ENCODE measurements at places on chromosomes 2 and 18. TPM values are rescaled to one million over a fixed set of nuclear protein-coding genes. Genes with fewer than 3 reads are reported as not detected.

DNA sequence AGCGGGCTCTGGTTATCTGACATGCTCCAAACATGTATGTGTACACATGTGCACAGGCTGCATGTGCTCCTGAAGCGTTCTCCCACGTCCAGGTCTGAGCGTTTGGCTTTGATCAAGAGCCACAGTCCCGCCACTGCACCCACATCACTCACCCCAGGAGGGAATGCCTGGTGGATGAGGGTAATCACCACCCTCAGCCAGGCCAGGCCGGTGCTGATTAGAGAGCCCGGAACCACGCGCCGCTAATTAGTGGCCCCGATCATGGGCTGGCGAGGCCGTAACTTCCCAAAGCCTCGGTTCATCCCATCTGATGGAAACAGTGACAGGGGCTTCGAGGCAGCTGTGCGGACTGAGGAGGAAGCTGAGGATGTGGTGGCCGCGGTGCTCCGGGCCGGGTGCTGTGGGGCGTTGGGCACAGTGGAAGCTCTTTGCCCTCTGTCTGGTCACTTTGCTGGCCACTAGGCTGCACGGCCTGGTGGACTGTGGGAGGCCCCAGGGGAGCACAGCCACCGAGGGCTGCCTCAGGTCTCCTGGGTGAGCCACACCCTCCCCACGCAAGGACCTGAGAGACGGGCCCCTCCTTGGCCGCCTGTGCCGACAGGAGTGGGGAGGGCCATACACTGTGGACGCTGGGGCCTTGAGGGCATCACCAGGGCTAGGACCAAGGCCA is 219.4 kb downstream of the TWIST2 start:
- no peak for DNase-seq
- no peaks in the 10 kb centered on the region for H3K4me1 ChIP-seq
- no peak overlapping the region for H3K4me3 ChIP-seq
- no peak overlapping the region for H3K27ac ChIP-seq

DNA sequence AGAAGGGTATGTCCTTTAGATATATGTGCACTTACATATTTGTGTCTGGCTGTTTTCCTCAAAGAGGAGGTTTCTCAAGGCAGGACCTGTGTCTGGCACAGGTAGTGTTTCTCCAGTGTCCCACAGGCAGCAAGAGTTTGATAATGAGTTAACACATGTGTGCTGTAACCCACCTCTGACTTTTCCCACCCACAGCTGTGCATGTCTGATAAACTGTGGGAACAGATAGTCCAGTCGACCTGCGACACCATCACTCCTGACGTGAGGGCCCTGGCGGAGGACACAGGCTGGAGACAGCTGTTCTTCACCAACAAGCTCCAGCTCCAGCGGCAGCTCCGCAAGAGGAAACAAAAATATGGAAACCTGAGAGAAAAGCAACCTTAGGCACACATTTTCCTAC is 58.2 kb downstream of the SLC16A14 start:
- no peaks in the 10 kb centered on the region for H3K27me3 ChIP-seq
- H3K27ac ChIP-seq = no peak overlapping the region
- H3K36me3 ChIP-seq = no peaks in the 10 kb centered on the region
- peaks cover 7% of the 10 kb centered on the region for H3K4me1 ChIP-seq
- DNase-seq = no peak

CCDC138 gene
- 7.7 TPM for total RNA-seq

- no peak overlapping the region for H3K27ac ChIP-seq
- no peak overlapping the region for H3K4me3 ChIP-seq
- H3K36me3 ChIP-seq = no peaks in the 10 kb centered on the region
- no peaks in the 10 kb centered on the region for H3K27me3 ChIP-seq
- DNase-seq = no peak
- no peaks in the 10 kb centered on the region for H3K4me1 ChIP-seq
Observed at GRCh38 chr2:100041946-100042345, 100.4 kb downstream of the AFF3 start.

DNA sequence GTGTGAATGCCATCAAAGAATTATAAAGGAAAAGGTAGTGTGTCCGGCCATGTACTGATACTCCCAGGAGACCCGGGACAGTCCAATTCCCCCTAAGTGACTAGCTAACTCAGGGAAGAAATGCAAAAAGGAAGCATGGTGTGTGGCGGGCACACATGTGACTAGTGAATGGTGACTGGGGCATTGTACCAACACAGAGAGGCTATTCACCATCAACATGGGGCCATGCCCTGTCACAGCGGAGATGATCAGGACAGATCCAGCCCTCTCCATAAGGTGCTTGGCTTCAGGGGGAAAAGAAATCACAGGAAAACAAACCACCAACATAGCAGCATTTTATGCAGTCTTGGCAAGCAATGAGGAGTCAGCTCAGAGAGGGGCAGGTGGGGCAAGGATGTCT is 34.3 kb downstream of the FAM168B start:
- no peak overlapping the region for H3K27ac ChIP-seq
- no peak for DNase-seq
- peaks cover 46% of the 10 kb centered on the region for H3K36me3 ChIP-seq
- no peak overlapping the region for H3K4me3 ChIP-seq
- H3K4me1 ChIP-seq = peaks cover 8% of the 10 kb centered on the region
- no peaks in the 10 kb centered on the region for H3K27me3 ChIP-seq

DNA sequence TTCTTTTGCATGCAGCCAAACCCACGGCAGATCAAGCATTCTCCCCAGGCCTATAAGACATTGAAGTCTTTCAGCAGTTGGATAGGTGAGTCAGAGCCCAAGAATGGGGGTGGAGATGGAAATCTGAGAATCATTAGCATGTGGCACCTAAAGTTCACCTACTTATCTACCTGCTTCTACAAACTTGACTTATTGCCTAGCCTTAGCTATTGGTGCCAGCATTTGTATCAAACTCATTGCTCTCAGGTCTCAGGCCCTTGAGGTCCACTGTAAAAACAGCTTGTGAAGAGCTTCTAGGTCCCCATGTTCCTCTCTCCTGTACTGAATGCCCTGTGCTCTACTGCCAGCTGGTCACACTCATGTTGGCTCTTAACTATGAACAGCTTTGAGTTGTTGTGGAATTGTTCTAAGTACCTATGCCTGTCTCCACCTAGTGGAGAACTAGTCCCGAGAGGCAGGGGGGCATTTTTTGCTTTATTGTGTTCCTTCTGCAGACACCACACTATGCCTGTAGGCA is 278.4 kb upstream of the SPRED2 start:
- no peak overlapping the region for H3K4me3 ChIP-seq
- H3K27me3 ChIP-seq = peaks cover 2% of the 10 kb centered on the region
- no peaks in the 10 kb centered on the region for H3K36me3 ChIP-seq
- no peak for DNase-seq

- H3K36me3 ChIP-seq = no peaks in the 10 kb centered on the region
- H3K27me3 ChIP-seq = peaks cover 39% of the 10 kb centered on the region
- H3K4me3 ChIP-seq = no peak overlapping the region
- DNase-seq = no peak
Observed at GRCh38 chr2:219624565-219624964, 2.9 kb upstream of the SLC4A3 start.

STPG4 gene
- not detected for total RNA-seq

MOCOS gene
- total RNA-seq = 0.25 TPM

DNA sequence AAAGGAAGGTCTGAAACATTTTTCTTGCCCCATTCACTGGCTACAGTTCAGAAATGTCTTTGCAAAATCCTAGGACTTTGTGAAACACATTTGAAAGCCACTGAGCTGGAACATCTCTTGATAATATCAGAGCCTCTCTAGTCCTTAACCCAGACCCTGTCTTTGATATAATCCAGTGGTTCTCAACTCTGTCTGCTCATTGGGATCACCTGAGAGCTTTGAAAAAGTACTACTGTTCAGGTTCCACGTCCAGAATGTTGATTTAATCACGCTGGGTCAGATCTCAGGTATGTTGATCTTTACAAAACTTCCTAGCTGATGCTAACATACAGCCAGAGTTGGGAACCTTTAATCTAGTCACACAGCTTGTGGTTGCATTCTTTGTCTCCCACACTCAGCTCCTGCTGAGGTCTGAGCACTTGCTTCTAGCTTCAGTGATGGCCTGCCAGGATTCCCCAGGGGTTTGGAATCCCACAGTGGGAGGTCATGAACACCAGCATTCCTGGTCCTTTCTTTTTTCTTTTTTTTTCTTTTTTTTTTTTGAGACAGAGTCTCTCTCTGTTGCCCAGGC is 262.7 kb downstream of the SETBP1 start:
- no peaks in the 10 kb centered on the region for H3K4me1 ChIP-seq
- DNase-seq = no peak
- H3K27me3 ChIP-seq = peaks cover 10% of the 10 kb centered on the region
- H3K27ac ChIP-seq = no peak overlapping the region

DNA sequence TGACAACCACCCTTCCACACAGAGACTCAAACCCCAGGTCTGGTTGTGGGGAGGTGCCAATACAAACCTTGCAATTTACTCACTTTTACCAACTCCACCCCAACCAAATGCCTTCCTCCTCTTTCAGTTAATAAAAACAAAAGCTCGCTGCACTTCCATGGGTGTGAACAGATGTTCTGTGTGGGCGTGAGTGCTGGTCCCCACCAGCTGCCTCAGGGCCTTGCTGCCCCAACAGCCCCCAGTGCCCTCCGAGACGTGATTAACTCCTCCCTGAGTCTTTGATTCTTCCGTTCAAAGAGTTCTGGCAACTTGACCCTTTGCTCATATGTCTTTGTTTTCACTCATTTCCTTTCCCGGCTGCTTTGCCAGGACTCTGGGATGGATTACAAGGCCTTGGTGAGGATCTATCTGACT is 258.9 kb upstream of the CXCR4 start:
- peaks cover 67% of the 10 kb centered on the region for H3K4me1 ChIP-seq
- peak overlapping the region; percentile 88 for H3K27ac ChIP-seq

AUP1 gene
- 118 TPM for total RNA-seq

DNA sequence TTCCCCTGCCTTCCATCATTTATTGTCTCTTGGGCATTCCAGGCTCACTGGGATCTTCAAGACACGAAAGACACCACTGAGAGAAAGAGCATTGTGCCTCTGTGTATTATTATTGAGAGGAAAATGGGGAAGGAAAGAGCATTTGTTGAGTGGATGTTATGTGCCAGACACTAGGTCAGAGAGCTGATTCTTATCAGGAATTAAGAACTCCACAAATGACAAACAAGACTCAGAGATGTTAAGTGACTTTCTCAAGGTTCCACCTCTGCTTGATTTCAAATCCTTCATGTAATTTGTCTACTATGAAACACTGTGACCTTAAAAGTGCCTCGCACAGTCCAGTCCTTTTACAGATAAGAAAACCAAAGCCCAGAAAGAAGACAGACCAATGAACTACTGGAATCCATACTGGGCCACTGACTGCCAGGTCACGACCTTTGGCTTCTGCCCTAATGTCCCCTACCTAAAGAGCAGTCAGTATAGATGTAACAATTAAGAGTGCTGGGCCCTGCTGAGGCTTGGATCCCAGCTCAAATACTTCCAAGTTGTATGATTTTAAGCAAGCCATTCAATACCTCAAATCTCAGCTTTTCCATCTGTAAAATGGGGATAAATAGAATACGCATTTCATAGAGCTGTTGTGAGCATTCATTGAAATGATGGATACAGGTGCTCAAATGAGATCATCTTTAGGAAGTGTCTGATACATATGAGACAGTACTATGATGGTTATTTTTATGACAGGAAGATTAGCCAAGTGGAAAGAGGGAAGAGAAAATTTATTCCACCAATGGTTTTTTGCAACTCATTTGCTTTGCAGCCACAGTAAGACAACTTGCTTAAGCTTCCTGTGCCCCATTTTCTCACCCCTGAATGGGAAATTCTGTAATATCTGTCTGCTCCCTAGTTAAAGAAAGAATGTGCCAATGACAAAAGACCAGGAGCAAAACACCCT is 10.9 kb downstream of the KLF7 start:
- peaks cover 85% of the 10 kb centered on the region for H3K4me1 ChIP-seq
- no peak for DNase-seq
- H3K27me3 ChIP-seq = no peaks in the 10 kb centered on the region
- H3K27ac ChIP-seq = no peak overlapping the region

ASB18 gene
- total RNA-seq = not detected

GRCh38 chr2:126798276-126799140 is 100.2 kb upstream of the TEX51 start:
- H3K27me3 ChIP-seq = peaks cover 9% of the 10 kb centered on the region
- H3K27ac ChIP-seq = no peak overlapping the region
- no peaks in the 10 kb centered on the region for H3K36me3 ChIP-seq
- H3K4me3 ChIP-seq = no peak overlapping the region

GRCh38 chr2:241609859-241610793 is 26.8 kb downstream of the THAP4 start:
- peak; percentile 93 for DNase-seq
- no peak overlapping the region for H3K27ac ChIP-seq
- peaks cover 11% of the 10 kb centered on the region for H3K36me3 ChIP-seq
- no peaks in the 10 kb centered on the region for H3K27me3 ChIP-seq

AP1S3 gene
- 6.4 TPM for total RNA-seq

NT5C1B gene
- total RNA-seq = not detected

DNA sequence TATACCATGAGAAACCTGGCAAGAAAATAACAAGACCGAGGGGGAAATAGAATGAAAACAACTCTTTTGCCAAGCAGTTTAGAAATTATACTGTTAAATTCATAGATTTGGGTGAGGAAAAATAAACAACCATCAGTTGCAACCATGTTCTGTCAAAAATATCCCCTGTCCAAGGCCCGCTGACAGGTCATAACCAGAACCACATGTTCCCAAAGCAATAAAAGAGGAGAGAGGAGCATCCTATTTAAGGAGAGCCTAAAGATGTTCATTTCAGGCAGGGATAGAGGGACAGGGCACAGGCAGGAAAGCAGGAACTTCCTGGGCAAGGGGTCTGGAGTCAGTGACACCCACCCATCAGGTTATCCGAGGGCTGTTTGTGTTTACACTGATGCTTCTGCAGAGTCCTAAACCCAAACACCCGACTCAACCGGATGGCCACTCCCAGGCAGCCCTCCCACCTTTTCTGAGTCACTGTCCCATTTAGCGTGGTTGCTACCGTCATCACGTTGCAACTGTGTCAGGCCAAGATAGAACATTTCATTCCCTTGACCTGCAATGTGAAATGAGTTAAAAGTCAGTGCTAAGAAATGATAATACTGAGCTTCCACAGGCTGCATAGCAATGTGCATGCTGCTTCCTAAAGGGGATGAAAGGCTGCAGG is 468.3 kb upstream of the RAB12 start:
- H3K27me3 ChIP-seq = no peaks in the 10 kb centered on the region
- no peaks in the 10 kb centered on the region for H3K36me3 ChIP-seq
- H3K27ac ChIP-seq = no peak overlapping the region
- no peak for DNase-seq
- no peak overlapping the region for H3K4me3 ChIP-seq
- H3K4me1 ChIP-seq = no peaks in the 10 kb centered on the region

MALL gene
- total RNA-seq = not detected

TRIB2 gene
- 62.8 TPM for total RNA-seq

- H3K4me1 ChIP-seq = peaks cover 30% of the 10 kb centered on the region
- no peaks in the 10 kb centered on the region for H3K36me3 ChIP-seq
- no peak overlapping the region for H3K27ac ChIP-seq
- H3K4me3 ChIP-seq = no peak overlapping the region
Observed at GRCh38 chr2:109635426-109636304, 21.5 kb downstream of the SOWAHC start.

DNA sequence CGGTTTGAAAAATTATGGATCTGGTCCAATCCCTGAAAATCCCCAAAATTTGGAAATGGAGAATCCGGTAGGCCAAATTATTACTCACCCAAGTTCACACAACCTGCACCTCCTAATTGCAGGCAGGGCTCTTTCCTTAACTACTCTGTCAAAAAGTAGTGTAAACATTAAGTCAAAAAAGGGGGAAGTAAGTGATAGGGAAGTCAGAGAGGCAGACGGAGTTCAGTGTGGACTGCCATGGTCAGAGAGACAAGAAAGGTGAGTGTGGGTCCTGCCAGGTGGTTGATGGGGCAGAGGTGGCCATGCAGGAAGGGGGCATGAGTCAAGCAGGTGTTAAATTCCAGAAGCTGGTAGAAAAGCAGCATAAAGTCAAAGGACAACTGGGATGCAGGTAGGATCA is 104.7 kb upstream of the STPG4 start:
- DNase-seq = no peak
- H3K36me3 ChIP-seq = no peaks in the 10 kb centered on the region
- no peaks in the 10 kb centered on the region for H3K4me1 ChIP-seq
- H3K27ac ChIP-seq = no peak overlapping the region
- no peaks in the 10 kb centered on the region for H3K27me3 ChIP-seq
- no peak overlapping the region for H3K4me3 ChIP-seq
